Esophagus squamous epithelium (tissue), 5 donors: ENCODE measurements at places on chromosomes 6 and 20.

- H3K4me3 ChIP-seq: no peak overlapping the region
- no peak for DNase-seq
- peaks cover 16% of the 10 kb centered on the region for H3K4me1 ChIP-seq
- no peaks in the 10 kb centered on the region for H3K36me3 ChIP-seq
- H3K27ac ChIP-seq: peak overlapping the region; percentile 17
Observed at GRCh38 chr6:140980265-140980887, 1152.3 kb upstream of the GJE1 start.

- DNase-seq: no peak
- H3K27ac ChIP-seq: peak within 1 kb of the TSS; percentile 96
- H3K4me3 ChIP-seq: peak within 1 kb of the TSS; percentile 64
- no peaks in the 10 kb centered on the region for H3K27me3 ChIP-seq
Observed at GRCh38 chr6:50818673-50819072, at the start of gene TFAP2B. Gene TFAP2B (plus strand): TSS chr6:50818871. CDS start chr6:50818892, 21 bp downstream.

DNA sequence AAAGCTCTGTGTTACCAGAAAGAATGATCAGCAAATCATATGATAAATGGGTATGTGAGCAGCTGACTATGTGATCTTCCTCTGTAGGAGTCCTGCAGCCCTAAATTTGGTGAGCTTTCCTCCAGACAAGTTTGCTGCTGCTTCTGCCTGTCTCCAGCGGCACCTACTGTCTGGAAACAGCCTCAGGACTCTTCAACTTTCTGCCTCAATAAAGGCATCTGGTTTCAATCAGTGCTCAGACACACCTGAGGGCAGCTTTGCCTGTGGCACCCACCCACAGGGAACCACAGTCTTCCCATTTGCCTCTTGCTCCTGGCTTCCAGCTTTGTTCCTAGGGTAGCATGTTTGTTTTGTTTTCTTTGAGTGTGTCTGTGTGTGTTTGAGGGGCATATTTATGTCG lies 727.9 kb upstream of the MAN1A1 start:
- no peaks in the 10 kb centered on the region for H3K36me3 ChIP-seq
- no peak overlapping the region for H3K4me3 ChIP-seq
- no peaks in the 10 kb centered on the region for H3K27me3 ChIP-seq
- no peak for DNase-seq
- H3K27ac ChIP-seq: no peak overlapping the region

DNA sequence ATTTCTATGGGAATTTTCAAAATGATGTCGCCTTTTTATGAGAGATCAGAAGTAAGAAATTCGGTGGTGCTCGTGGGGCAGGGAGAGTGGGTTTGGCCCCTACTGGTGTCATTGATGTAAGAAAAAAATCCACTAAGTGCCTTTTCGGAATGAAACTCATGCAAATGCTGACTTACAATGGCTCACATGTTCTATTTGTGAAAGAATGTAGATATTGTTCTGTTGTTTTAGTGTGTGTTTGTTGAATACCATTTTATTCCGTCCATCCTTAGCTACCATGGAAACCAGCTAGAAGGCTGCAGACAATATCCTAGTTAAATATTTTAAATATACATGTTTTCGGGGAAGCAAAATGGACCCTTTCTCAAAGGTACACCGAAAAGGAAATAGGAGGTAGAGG lies 304.9 kb downstream of the TAF4 start:
- no peaks in the 10 kb centered on the region for H3K4me1 ChIP-seq
- no peaks in the 10 kb centered on the region for H3K36me3 ChIP-seq
- no peak for DNase-seq
- no peak overlapping the region for H3K27ac ChIP-seq
- H3K27me3 ChIP-seq: no peaks in the 10 kb centered on the region

DNA sequence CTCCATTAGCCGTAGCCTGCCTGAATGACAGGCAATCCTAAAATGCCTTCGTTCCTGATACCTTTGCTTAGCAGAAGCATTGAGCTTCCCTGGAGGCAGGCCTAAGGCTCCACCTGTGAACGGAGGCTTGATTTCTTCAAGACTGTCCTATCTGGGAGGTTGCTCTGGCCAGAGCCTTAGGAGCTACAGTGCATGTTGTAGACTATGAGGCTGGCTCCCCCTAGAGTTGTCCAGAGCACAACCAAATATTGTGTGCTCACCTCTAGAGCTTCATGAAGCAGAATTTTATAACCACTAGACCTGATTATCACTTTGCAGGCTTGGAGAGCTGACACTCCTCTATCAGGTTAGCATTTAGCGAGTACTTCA lies 217.8 kb downstream of the MAFB start:
- H3K27ac ChIP-seq: peak overlapping the region; percentile 70
- H3K36me3 ChIP-seq: no peaks in the 10 kb centered on the region
- no peaks in the 10 kb centered on the region for H3K4me1 ChIP-seq
- no peaks in the 10 kb centered on the region for H3K27me3 ChIP-seq

DNA sequence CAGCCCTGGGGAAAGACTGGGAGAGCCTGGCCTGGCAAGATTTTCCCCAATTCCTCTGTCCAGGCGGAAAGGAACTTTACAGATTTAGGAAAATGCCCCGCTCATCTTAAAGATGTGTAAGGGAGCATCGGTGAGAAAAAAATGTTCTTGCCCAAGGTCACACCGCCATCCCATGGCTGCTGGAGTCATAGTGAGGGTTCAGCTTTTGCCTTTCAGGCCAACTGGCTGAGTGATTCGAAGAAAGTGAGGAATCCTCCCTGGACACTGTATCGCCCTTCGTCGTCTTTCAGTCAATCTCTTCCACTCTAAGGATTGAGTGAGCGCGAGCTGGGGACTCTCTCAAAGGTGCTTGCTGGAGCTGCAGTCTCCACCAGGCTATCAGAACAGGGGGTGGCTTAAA lies 1.4 kb downstream of the WFDC2 start:
- H3K4me3 ChIP-seq: peak overlapping the region; percentile 31
- H3K36me3 ChIP-seq: no peaks in the 10 kb centered on the region
- H3K4me1 ChIP-seq: peaks cover 22% of the 10 kb centered on the region
- DNase-seq: no peak

DNA sequence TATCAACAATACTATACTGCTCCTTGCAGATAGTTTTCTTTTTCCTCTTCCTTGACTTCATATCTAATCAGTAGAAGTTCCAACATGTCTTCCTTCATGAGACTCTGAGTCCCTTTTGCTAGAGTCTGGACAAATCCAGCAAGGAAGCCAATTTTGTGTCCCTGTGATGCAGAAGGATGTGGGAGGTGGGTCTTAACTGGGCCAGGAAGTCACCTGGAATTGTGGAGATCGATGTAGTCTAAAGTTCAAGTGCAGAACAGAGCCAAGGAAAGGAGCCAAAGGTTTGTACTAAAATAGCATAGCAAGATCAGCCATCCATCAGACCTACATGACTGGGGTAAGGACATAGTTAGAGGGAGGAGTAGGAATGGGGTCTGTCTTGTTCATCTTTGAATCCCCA lies 37.6 kb downstream of the SPTLC3 start:
- H3K36me3 ChIP-seq: no peaks in the 10 kb centered on the region
- no peaks in the 10 kb centered on the region for H3K27me3 ChIP-seq
- no peak for DNase-seq

- H3K27ac ChIP-seq: no peak overlapping the region
- H3K36me3 ChIP-seq: no peaks in the 10 kb centered on the region
- H3K4me1 ChIP-seq: no peaks in the 10 kb centered on the region
- H3K4me3 ChIP-seq: no peak overlapping the region
- H3K27me3 ChIP-seq: no peaks in the 10 kb centered on the region
- no peak for DNase-seq
Observed at GRCh38 chr6:72916906-72917305, 295.0 kb downstream of the KCNQ5 start.

GRCh38 chr20:815914-816606 lies 17.5 kb upstream of the FAM110A start:
- H3K36me3 ChIP-seq: no peaks in the 10 kb centered on the region
- no peaks in the 10 kb centered on the region for H3K27me3 ChIP-seq
- DNase-seq: no peak
- no peak overlapping the region for H3K27ac ChIP-seq
- H3K4me1 ChIP-seq: no peaks in the 10 kb centered on the region
- H3K4me3 ChIP-seq: no peak overlapping the region

GRCh38 chr6:33483678-33484077 lies 29.3 kb downstream of the ZBTB9 start:
- no peaks in the 10 kb centered on the region for H3K36me3 ChIP-seq
- no peaks in the 10 kb centered on the region for H3K27me3 ChIP-seq
- H3K4me3 ChIP-seq: no peak overlapping the region
- no peaks in the 10 kb centered on the region for H3K4me1 ChIP-seq
- no peak overlapping the region for H3K27ac ChIP-seq

DNA sequence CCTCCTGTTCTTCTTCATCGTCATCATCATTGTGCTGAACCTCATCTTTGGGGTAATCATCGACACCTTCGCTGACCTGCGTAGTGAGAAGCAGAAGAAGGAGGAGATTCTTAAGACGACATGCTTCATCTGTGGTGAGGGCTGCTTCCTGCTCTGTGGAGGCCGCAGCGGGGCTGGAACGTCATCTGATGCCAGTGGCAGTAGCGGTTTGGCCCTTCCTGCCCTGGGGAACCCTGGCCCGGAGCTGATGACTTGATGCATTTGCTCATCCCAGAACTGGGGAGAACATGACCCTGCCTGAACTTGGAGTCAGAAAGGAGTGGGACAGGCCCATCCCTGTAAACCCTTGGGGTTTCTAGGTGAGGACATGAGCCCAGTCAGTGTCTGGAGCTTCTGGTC lies 18.7 kb downstream of the UQCC2 start:
- peaks cover 61% of the 10 kb centered on the region for H3K4me1 ChIP-seq
- DNase-seq: no peak
- no peak overlapping the region for H3K4me3 ChIP-seq
- H3K36me3 ChIP-seq: peaks cover 20% of the 10 kb centered on the region
- H3K27ac ChIP-seq: peak overlapping the region; percentile 73
- no peaks in the 10 kb centered on the region for H3K27me3 ChIP-seq

DNA sequence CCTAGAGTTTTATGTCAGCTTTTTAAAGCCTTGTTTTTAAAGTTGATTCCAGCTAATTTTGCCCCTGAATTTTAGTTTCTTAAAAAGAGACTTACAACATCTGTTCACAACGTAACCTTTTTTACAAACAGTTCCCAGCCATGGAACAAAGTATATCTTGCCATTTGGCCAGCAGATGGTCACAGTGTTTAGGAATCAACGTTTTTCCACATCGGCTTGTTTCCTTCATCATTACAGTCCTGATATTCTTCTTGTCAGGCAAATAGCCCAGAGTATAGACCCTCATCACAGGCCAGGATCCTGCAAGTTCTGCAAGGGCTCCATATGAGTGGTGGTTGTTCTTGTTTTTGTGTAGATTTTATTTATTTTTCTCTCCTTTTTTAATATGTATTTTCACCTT lies 341.7 kb upstream of the HTR1E start:
- H3K27ac ChIP-seq: no peak overlapping the region
- no peak for DNase-seq
- no peaks in the 10 kb centered on the region for H3K27me3 ChIP-seq
- no peaks in the 10 kb centered on the region for H3K4me1 ChIP-seq
- no peaks in the 10 kb centered on the region for H3K36me3 ChIP-seq

- H3K4me1 ChIP-seq: no peaks in the 10 kb centered on the region
- no peak overlapping the region for H3K27ac ChIP-seq
- no peak overlapping the region for H3K4me3 ChIP-seq
- no peaks in the 10 kb centered on the region for H3K36me3 ChIP-seq
Observed at GRCh38 chr20:40525351-40525750, 163.7 kb downstream of the MAFB start.

DNA sequence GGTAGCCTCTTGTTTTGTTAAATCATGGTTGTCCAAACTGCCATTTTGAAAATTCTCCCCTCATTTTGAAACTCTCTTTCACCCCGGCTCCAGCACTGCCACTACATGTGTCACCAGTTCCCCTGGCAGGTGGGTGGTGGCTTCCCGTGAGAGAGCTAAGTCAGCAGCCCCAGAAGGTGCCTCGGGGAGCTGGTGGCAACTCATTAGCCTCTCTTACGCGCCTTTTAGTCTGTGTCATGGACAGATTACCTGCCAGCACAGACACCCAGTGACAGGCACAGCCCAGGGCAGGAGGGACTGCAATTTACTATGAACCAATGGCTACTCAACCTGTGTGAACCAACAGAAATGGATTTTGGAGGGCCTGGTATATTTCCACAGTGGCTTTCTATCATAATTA lies 147.1 kb upstream of the SASH1 start:
- peak overlapping the region; percentile 86 for H3K27ac ChIP-seq
- H3K4me1 ChIP-seq: peaks cover 51% of the 10 kb centered on the region
- H3K4me3 ChIP-seq: no peak overlapping the region
- no peaks in the 10 kb centered on the region for H3K27me3 ChIP-seq
- DNase-seq: no peak

- H3K4me1 ChIP-seq: no peaks in the 10 kb centered on the region
- DNase-seq: no peak
- H3K36me3 ChIP-seq: no peaks in the 10 kb centered on the region
- H3K4me3 ChIP-seq: no peak overlapping the region
Observed at GRCh38 chr20:14991023-14991422, 653.6 kb upstream of the FLRT3 start.

GRCh38 chr20:23120936-23121750 lies 35.0 kb upstream of the CD93 start:
- peaks cover 57% of the 10 kb centered on the region for H3K4me1 ChIP-seq
- H3K36me3 ChIP-seq: no peaks in the 10 kb centered on the region
- DNase-seq: no peak
- no peaks in the 10 kb centered on the region for H3K27me3 ChIP-seq
- no peak overlapping the region for H3K4me3 ChIP-seq

DNA sequence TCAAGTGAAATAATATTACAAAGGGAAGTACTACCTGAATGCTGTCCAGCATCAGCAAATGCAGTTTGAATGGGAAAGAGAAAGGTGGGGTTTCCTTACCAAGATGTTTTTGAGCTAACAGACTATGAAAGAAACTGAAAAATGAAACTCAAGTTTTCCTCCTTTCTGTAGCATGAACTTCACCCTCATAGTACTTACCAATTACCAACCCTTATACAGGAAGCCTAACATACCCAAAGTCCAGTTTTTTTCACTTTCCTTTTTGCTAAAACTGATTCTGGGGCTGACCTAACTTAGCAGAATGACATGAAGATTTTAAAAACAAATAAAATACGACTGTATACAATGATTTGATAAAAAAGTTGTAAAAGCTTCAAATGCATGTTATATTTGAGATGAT lies 5.2 kb downstream of the ZNFX1 start:
- H3K4me3 ChIP-seq: no peak overlapping the region
- DNase-seq: no peak
- peaks cover 5% of the 10 kb centered on the region for H3K36me3 ChIP-seq
- peaks cover 14% of the 10 kb centered on the region for H3K4me1 ChIP-seq

DNA sequence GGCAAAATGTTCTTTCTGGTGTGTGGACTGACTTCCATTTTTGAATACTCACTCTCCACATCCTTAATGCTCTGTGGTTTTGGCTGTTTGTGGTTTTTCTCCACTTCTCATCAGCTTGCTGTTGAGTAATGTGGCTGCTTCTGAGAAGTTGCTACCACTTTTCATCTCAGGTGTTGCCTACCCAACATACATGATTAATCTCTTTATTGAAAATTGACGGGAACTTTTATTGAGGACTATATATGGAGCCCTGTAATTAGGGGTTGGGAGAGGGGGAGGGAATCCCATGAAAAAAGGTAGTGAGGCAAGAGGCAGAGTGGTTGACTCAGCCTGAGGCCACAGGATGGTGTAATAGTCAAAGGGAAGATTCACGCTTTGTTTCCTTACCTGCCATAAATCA lies 17.6 kb downstream of the IL22RA2 start:
- DNase-seq: no peak
- H3K27me3 ChIP-seq: no peaks in the 10 kb centered on the region
- H3K27ac ChIP-seq: no peak overlapping the region
- H3K36me3 ChIP-seq: no peaks in the 10 kb centered on the region
- H3K4me3 ChIP-seq: no peak overlapping the region
- no peaks in the 10 kb centered on the region for H3K4me1 ChIP-seq

GRCh38 chr6:162032620-162033019 lies 694.9 kb downstream of the PRKN start:
- H3K36me3 ChIP-seq: no peaks in the 10 kb centered on the region
- no peak overlapping the region for H3K4me3 ChIP-seq
- no peaks in the 10 kb centered on the region for H3K4me1 ChIP-seq
- no peaks in the 10 kb centered on the region for H3K27me3 ChIP-seq
